NCI-H2227 treated with DMSO at 0.1 percent for 48 hours (cell line): ENCODE measurements at places on chromosomes 16 and 17.

GRCh38 chr17:68763562-68763961 lies 162.4 kb upstream of the FAM20A start:
- DNase-seq: no peak

GRCh38 chr17:33085256-33085655 lies 93.6 kb downstream of the SPACA3 start:
- DNase-seq: no peak

DNA sequence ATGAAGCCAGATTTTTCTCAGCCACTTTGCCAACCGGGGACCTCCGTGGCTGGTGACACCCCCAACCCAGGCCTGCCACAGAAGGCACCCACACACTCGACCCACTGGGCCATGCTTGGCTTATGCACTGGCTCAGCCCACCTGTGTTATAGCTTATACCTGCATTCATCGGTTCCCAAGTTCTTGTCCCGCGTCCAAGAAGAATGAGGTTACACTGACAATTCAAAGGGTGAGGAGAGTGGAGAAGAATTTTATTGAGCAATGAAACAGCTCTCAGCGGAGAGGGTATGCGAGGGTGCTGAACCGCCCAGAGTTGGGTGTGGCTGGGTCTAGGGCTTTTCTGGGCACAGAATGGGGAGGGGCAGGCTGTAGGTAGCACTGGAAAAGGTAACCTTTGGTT lies 22.2 kb upstream of the CDH15 start:
- no peak for DNase-seq

DNA sequence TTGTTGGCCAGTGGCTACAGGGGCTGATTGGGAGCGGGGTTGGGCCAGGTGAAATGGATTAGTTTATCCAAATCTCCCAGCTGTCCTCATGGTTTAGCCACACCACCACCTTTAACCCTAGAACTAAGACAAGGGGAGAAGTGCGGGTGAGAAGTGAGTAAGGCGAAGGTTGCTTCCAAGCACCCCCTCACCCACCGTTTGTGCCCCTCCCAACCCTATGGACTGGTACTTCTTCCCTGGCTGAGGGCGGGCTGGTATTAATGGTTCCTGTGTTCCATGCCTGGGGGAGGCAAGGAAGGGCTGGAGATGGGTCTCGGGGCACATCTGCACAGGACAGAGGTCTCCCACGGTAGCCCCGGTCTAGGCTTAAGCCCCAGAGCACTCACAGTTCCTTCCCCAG lies 25.1 kb downstream of the NT5M start:
- no peak for DNase-seq

DNA sequence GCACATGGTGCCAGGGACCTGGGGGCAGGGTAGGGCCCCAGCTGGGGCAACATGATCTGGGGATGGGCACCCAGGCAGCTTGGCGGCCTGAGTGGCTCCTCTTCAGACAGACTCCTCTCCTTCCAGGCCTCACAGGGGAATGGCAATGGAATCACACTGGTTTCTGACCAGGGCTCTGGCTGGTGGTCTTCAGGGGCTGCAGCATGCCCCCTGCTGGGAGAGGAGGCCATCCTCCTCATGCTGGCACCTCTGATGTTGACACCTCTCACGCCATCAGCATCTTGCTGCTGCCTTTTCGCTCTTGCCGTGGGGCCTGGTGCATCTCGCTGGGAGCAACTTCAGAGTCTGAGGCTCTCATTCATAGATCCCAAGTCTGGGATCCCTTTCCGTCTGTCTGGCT lies 11.2 kb upstream of the GFOD2 start:
- no peak for DNase-seq
